ENCODE measurements at places on chromosomes 13 and 19.

DNA sequence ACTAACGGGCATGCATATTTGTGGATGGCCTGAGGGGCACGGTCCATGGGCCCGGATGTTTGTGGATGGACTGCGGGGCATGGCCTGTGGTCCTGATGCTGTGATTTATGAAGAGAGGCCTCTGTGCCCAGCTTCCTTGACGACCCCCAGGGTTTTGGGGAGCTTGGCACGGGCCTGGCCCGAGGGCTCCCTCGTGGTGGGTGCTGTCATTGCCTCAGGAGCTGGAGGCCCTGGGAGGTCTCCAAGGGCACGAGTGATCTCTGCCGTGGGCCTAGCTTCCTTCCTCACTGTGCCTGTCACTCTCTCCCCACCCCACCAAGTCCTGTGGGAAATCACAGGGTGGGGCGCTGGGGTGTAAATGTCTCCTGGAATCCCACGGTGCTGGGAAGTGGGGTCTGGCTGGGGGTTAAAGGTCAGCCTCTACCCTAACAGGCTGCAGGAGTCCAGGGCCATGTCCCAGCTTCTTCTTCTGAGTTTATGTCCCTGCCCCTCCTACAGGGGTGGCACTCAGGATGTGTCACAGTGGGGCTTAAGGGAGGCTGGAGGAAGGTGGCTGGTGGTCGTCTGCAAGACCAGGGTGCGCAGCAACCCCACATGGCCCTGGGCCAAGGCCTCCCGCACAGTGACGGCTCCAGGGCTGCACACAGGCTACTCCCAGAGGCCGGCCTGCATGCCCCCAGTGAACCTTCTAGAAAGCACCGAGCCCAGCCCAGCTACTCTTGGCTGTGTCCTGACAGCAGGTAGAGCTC lies 27.6 kb upstream of the RANBP3 start:
- DNase-seq = no peak

GRCh38 chr13:91017031-91017668 lies 330.3 kb upstream of the MIR17HG start:
- DNase-seq = peak; percentile 30

- no peak for DNase-seq
These were observed 3.6 kb upstream of the MIER2 start for GRCh38 chr19:347946-348861.

GRCh38 chr13:30593001-30593400 lies 24.7 kb upstream of the USPL1 start:
- DNase-seq = no peak

- peak; percentile 35 for DNase-seq
These were observed 175.3 kb downstream of the ZIC5 start for GRCh38 chr13:99796175-99796819.

- DNase-seq = no peak
These were observed 1582.1 kb upstream of the SLC10A2 start for GRCh38 chr13:104648291-104648690.

- no peak for DNase-seq
These were observed 10.1 kb upstream of the ZNF835 start for GRCh38 chr19:56681702-56682101.

DNA sequence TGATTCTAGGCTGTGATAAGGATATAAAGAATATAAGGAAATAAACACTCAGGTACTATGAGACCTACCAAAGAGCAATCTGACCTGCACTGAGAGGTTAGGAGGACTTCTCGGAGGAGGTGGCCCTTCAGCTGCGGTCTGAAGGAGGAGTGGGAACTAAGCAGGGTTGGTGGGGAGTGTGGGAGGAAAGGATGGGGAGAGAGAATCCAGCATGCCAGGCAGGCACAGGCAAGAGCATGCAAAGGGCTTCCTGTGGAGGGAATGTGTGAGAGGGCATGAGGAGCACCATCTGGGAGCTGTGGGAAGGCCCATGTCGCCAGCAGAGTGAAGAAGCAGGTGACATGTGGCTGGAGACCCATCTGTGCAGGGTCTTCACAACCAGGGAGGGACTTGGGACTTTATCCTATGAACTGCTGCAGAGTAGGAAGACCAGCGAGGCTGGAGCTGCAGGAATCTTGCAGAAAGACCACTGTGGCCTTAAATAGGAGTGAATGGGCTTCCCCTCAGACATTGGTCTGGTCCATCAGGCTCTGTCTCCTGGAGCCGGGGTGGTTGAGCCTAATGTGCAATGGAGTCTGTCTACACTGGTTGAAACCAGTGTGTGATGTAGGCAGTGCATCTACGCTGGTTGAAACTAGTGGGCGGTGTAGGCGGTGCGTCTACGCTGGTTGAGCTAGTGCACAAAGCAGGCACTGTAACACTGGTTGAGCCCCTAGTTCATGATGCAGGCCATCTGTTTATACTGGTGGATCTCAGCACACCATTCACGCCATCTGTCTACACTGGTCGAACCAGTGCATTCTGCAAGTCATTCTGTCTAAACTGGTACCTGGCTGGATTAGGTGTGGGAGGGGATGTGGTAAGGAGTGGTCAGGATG lies 6.4 kb downstream of the CHST8 start:
- DNase-seq = no peak

GRCh38 chr19:12126707-12127106 lies 13.4 kb downstream of the ZNF20 start:
- no peak for DNase-seq

DNA sequence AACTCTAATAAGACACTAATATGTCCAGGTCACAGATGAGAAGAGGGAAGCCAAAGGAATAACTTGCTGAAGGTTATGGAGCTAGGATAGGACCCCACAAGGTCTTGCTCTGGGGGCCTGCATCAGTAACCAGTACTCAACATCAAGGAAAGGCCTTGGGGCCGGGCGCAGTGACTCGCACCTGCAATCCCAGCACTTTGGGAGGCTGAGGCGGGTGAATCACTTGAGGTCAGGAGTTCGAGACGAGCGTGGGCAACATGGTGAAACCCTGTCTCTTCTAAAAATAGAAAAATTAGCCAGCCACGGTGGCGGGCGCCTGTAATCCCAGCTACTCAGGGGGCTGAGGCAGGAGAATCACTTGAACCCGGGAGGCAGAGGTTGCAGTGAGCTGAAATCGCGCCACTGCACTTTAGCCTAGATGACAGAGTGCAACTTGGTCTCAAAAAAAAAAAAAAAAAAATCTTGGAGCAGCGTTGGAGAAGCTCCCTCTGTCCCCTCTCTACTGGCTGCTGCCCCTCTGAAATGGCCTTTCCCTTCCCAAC lies 1.8 kb downstream of the LONP1 start:
- no peak for DNase-seq

DNA sequence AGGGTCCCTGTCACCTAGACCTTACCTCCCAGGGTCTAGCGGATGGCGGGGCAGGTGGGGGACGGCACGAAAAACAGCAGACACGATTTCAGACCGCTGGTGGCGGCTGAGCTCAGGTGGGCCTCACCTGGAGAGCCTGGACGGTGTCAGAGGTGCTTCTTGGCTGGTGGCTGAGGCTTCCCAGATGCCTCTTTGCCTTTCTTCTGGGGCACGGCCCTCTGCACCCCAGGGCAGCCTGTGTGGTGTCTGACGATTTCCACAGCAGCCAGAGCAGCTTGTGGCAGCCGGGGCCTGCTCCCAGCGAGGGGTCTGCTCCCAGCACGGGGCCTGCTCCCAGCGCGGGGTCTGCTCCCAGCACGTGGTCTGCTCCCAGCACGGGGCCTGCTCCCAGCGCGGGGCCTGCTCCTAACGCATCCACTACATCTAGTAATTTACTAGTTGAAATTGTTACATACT lies 66.7 kb downstream of the ATP11A start:
- DNase-seq = no peak

GRCh38 chr19:19470579-19470978 lies 44.8 kb downstream of the TSSK6 start:
- no peak for DNase-seq

- DNase-seq = peak; percentile 60
These were observed 2.7 kb downstream of the TPM4 start for GRCh38 chr19:16078759-16079707.

DNA sequence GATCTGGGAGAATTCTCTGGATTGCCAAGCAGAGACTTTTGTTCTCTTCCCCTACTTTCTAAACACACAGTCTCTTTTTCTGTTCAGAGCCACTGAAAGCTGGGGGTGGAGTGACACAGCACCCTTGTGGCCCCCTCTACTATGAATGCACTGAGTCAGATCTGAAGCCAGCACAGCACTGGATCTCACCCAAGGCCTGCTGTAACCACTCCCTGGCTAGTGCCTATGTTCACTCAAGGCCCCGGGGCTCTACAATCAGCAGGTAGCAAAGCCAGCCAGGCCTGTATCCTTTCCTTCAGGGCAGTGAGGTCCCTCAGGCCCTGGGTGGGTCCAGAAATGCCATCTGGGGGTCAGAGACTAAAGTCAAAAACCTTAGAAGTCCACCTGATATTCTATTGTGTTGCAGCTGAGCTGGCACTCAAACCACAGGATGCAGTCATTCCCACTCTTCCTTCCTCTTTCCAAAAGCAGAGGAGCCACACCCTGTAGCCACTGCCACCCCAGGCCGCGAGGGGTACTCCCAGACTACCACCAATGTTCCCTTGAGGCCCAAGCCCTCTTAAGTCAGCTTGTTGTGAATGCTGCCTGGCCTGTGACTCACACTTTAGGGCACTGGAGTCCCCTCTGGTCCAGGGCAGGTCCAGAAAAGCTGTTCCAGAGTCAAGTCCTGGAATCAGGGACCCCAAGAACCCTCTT lies 110.1 kb upstream of the RXFP2 start:
- DNase-seq = no peak

DNA sequence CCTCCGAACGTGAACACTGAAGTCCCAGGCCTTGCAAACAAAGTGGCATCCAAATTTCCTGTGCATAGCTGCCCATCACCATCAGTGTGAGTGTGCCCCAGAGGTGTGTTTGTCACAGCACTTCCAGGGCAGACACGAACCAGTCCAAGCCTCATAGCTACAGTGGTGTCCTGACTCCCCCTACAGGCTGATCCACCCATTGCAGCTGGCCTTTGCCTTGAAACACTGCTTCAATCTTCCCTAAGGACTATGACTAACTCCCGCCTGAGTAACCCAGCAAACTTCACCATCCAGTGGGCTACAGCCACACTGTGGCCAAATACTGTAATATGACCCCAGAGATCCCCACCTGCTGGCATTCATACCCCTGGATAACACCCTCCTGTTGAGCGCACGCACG lies 3.9 kb downstream of the ZNF266 start:
- DNase-seq = peak; percentile 30

DNA sequence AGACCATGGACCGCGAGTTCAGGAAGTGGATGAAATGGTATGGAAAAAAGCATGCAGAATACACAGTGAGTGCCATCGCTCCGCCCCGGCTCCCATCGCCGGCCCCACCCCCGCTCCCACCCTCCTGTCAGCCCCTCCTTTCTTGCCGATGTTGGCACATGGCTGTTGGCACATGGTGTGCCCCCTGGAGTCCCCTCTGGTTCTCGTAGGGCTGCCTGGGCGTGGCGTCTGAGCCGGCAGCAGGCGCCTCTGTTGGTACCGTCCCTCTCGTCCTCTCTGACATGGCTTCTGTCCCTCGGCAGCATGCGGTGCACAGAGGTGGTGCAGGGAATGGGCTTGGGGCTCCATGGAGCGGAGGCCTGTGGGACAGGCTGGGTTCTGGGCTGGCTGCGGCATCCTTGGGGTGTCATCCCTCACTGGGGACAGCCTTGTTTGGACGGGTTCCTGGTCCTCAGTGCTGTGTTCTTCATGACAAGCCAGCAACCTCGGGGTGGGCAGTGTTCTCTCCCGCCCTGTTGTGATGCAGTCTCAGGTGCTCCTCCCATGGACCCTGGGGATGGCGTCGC lies 30.9 kb downstream of the DOT1L start:
- no peak for DNase-seq

GRCh38 chr13:95620030-95620824 lies 24.3 kb downstream of the DZIP1 start:
- no peak for DNase-seq

DNA sequence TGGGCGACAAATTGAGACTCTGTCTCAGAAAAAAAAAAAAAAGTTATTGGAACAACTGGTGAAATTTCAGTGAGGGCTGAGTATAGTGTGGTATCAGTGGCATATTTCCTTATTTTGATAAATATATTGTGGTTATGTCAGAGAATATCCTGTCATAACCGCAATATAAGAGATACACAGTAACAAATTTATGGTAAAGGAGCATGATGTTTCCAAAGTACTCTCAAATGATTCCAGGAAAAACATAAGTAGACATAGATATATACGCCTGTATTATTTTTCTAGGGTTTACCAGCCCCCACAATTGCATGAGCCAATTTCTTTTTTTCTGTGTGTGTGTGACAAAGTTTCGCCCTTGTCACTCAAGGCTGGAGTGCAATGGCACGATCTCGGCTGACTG lies 5.7 kb upstream of the C5AR1 start:
- DNase-seq = no peak

DNA sequence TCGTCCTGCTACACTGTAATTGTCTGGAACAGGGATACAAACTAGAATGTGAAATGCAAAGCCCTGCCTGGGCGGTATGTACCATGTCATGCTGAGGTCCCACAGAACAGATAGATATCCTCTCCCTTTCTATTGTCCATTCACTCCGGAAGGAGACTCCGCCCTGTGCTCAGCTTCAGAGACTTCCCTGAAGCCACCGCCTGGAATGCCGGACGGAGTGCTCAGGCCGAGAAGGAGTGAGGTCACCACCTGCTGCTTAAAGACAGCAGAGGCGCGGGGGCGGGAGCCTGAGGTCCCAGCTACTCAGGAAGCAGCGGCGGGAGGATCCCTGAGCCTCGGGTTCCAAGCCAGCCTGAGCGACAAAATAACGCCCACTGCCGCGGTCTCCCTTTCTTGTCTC lies 890 bp upstream of the ZNF611 start:
- no peak for DNase-seq

- DNase-seq = no peak
These were observed 24.4 kb upstream of the ZNF561 start for GRCh38 chr19:9645472-9645871.

- no peak for DNase-seq
These were observed 4.4 kb downstream of the MED26 start for GRCh38 chr19:16623576-16623975.

DNA sequence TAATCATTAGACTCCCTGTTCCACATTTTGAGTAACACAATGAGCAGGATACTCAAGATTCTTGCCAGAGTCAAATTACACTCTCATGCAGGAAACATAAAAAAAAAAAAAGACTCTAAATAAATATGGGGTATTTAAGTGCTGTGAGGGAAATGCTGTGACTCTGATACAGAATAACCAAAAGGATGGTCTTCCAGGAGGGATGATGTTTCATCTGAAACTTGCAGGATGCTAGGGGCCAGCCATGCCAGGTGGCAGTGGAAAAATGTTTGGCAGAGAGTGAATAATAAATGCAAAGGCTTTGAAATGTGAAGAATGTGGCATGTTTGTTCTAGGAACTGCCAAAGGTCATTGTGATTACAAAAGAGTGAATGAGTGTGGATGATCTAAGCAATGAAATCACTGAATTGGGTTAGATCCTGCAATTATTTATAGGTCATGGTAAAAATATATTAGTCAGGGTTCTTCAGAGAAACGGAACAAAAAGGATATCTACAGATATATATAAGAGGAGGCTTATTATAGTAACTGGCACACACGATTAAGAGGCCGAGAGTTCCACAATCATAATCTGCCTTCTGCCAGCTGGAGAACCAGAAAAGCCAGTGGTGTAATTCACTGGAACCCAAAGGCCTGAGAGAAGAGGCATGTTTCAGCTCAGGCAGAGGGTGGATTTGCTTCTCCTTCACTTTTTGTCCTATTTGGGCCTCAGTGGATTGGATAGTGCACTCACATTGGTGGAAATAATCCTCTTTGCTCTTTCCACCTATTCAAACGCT lies 1832.8 kb upstream of the MIR17HG start:
- DNase-seq = peak; percentile 18
